ENCODE measurements at places on chromosomes 5 and 9. TPM values are rescaled to one million over a fixed set of nuclear protein-coding genes. Genes with fewer than 3 reads are reported as not detected.
A peak's percentile ranks its signal among the peaks of the same experiment; 100 is the strongest.

DNA sequence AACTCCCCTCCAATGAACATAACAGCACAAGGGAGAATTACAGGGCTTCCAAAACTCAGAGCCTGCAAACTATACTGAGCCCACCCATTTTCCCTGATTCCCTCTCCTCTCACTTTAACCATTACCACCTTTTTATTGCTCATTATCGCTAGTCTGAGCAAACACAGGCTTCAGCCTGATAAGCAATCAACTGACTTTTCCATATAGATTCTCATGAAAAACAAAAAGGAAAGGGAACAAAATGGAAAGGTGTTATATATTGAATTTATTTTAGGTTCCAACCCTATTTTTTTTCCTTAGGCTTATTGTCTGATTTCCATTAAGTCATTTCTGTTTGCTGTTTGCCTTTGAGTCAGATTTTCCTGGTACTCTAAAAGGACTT, 27.9 kb downstream of the SEMA6A start:
- DNase-seq = no peak

DNA sequence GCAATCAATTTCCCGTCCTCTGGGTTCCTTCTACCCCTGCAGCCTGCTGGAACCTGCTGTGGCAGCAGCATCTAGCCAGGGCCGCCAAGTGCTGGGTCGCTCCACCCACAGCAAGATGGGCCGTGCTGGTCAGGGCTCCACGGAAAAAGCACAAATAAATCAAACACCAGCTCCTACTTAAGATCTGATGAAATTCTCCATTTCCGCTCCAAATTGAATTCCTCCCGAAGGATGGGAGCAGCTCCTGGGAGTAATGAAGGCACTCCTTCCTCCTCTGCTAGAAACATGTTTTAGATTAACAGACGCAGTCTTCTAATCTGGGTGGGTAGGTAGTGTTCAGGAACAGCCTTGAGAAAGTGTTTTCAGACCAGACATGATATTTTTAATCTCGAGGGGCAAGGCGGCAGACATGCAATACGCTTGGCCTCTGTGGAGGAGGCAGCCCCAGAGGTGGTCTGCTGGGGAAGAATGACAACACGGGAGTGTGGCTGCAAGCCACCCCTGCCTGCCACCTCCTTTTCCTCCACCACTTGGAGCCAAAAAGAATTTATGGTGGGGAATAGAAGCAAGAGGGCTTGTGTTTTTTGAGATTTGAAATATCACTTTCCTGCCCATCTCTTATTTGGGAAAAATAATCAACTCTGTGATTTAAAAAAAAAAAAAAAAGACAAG, 194.1 kb downstream of the AOPEP start:
- peak; percentile 55 for DNase-seq

GRCh38 chr5:56054666-56055065, 59.9 kb upstream of the IL6ST start:
- no peak for DNase-seq

- DNase-seq = no peak
Measured at GRCh38 chr5:179791881-179792611, 1.7 kb upstream of the LTC4S start.

GRCh38 chr5:164721656-164722055, 1216.2 kb downstream of the MAT2B start:
- no peak for DNase-seq

DNA sequence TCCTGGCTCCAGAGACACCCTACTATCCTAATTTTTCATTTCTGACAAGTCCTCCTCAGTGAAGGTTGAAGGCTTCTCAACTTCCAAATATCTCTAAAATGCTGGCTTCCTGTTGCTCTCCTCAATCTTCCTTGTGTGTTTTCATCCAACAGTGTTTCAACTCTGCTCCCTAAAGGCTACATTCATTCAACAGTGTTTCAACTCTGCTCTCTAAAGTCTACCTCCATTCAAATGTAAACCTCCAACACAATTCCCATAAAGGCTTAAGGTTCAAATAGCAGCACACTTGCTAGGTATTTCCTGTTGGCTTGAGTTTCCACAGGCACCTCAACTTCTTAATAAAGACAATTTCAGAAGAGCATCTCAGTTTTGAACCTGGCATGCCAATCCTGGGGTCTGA, 164.8 kb downstream of the HINT1 start:
- no peak for DNase-seq

DNA sequence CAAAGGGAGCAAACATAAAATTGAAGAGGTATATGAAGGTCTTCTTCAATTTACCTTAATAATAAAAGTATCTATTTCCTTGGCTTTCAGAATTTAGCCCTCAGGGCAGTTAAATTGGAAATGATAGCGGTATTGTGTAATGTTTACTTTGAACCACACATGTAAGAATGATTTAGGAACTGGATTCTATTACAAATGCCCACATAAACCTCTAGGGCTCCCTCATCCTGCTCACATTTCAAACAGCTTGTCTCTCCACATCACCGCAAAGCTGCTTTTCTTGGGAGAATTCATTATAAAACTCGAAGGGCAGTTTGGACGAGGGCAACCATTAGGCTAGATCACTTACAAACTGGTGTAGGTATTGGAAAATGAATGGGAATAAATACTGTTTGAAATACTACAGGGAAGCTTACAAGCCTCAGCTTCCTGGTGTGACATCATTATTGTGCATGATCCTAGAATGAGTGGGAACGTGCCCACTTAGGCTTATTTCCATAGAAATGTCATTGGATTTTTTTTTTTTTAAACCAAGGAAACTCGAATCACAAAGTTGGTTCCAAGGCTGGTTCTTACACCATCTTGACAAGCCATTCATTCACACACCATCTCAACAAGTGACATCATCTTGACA, 47.3 kb downstream of the MTRR start:
- no peak for DNase-seq

GRCh38 chr9:37660691-37661090, 9.9 kb downstream of the FRMPD1 start:
- DNase-seq = no peak

DNA sequence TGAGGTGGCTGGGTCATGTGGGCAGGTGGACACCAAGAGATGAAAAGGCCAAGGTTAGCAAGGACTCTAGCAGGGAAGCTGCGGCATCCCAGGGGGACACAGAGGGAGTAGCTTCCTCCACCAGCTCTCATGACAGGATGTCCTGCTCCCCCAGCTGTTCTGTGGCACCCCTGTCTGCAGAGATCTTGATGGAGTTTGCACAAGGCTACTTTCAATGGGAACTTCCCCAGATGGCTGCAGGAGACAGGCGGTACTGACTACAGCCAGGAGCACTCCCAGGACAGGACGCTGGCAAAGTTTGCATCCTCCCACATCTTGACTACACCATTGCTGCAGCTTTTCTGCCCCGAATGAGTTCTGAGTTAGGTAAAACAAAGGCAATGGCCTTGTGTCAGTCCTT, 312.8 kb downstream of the TLE4 start:
- DNase-seq = no peak

DNA sequence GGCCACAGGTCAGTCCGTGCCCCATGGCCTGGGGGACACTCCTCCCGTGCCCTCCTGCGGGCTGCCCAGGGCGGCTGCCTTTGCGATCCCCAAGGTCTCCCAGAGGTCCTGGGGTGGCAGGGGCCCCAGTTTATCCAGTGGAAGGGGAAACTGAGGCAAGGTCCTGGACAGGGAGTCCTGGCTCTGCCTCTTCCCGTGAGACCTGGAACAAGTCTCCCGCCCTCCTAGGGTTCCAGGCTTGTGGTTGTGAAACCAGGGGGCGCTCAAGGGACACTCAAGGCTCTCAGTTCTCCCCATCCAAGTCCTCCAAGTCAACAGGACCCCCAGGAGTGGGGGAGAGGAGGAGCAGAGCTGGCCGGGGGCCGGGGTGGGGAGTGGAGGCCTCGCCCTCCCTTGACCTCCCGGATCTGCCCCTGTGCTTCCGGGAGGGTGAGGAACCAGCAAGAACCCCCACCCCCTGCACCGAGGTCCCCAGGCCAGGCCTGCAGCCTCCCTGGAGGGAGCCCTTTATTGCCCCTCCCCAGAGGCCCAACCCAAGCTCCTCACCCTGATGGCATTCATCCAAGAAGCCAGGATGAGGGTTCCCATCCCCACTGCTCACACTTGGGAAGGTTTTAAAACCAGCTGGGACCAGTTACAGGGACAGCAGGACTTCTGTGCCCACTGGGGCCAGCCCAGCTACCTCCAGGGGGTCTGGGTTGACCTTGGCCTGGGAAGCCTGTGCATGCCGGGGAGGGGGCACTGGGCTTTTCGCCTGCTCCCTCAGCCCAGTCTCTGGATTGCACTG, 24.7 kb upstream of the TMEM250 start:
- peak; percentile 62 for DNase-seq

- DNase-seq = no peak
Measured at GRCh38 chr5:132203916-132204315, 23.7 kb downstream of the P4HA2 start.

GRCh38 chr5:60888359-60889061, 44.4 kb upstream of the ELOVL7 start:
- DNase-seq = no peak

- no peak for DNase-seq
Measured at GRCh38 chr5:67886761-67887160, 328.8 kb upstream of the PIK3R1 start.

- DNase-seq = no peak
Measured at GRCh38 chr9:103837940-103838339, 256.2 kb upstream of the SMC2 start.

- DNase-seq = no peak
Measured at GRCh38 chr5:424301-425110, 18.5 kb upstream of the EXOC3 start.

DNA sequence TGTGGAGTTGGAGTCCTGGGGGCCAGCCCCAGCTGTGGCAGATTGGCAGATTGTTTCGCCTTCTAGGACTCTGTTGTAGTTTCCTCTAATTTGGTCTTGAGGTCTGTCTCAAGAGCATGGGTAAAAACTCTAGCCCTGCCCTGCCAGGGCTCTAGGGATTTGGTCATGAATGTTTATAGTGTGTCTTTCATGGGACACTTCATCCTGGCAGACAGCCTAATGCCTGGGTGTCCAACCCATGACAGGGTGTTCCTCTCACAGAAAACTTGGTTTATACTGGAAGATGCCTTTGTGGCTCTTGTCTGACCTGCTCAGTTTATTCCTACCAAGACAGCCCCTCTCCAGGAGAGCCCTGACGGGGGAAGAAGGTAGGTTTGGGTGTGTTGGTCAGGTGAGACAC, 45.5 kb downstream of the GALNT12 start:
- DNase-seq = no peak

GRCh38 chr9:113817171-113817570, 58.9 kb upstream of the ZNF618 start:
- no peak for DNase-seq

- no peak for DNase-seq
Measured at GRCh38 chr5:72949481-72949880, 6.4 kb upstream of the FCHO2 start.

GRCh38 chr9:106450549-106450948, 412.4 kb upstream of the ZNF462 start:
- no peak for DNase-seq

DNA sequence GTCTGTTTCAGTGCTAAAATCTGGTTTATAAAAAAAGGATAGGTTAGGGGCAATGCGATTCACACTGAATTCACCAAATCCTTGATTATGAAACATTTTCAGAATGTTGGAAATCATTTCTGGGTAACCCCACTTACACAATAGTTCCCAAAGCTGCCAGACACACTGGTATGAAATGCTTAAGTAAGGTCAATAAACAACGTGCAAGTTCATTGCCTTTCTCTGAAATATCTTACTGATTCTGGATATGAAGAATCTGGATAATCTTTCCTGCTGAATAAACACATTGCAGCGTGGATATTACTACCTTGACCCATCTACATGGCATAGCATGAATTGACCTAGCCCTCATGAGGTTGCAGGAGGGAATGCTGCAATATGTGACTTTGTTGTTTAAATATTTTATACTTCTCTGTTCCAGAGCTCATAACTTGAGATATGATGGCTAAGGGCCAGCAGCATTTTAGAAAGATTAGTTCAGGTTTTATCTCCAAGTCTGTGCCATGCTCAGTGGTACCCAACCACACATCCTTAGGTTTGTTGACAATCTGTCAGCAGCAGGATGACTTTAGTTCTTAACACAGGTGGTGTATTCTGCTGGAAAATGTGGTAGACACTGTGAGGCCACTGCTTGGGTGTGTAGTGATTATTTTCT, 121.0 kb downstream of the NREP start:
- DNase-seq = no peak

- peak; percentile 86 for DNase-seq
Measured at GRCh38 chr9:89497978-89498851, at the start of gene SEMA4D. Gene SEMA4D (minus strand): TSS chr9:89498113. CDS start chr9:89405456, 92,657 bp downstream.

DNA sequence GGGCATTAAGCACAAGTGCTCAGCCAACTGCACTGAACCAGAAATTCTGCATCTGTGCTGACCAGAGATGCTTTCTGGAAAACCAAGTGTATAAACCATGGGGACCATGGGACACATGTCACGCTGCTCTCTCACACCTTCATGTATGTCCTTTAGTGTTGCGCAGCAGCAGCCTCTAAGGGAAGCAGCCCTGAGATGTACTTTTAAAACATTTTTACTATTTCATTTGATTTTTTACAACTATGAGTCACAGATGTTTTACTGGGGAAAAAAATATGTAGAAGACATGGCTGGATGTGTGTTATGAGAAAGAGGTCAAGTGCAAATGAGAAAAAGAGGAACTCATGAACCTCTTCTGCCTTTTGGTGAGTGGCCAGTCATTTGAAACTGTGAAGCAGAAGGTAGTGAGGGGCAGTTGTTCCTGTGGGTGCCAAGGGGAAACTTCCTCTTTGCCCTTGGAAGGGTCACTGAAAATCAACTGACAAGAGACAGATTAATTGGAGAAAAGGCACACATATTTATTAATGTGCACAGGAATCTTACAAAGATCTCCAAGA, 31.4 kb upstream of the SYK start:
- no peak for DNase-seq

IFNA4 gene
- polyA plus RNA-seq = not detected

GBGT1 gene
- 4.0 TPM for polyA plus RNA-seq

DNAJC21 gene
- 40.0 TPM for polyA plus RNA-seq

SPINK13 gene
- polyA plus RNA-seq = 3.1 TPM

COQ4 gene
- polyA plus RNA-seq = 35.2 TPM

GPR21 gene
- 0.75 TPM for polyA plus RNA-seq

SHC3 gene
- polyA plus RNA-seq = 1.5 TPM

LCN12 gene
- polyA plus RNA-seq = 36.8 TPM

RNF224 gene
- 0.88 TPM for polyA plus RNA-seq

CCDC171 gene
- 2.2 TPM for polyA plus RNA-seq

PCA3 gene
- 0.15 TPM for polyA plus RNA-seq

FGFR4 gene
- polyA plus RNA-seq = 75.6 TPM

HAPLN1 gene
- 32.7 TPM for polyA plus RNA-seq

SLC36A2 gene
- not detected for polyA plus RNA-seq

ORM2 gene
- 80.9 TPM for polyA plus RNA-seq

Data from hepatocyte (in vitro differentiated cells).